ENCODE measurements at places on chromosomes 12 and 14.

- DNase-seq, result no peak
These were observed 73.3 kb downstream of the PTHLH start for GRCh38 chr12:27899151-27899661.

GRCh38 chr14:92456215-92457015 is 57.2 kb upstream of the RIN3 start:
- DNase-seq, result peak; percentile 25

GRCh38 chr12:6818222-6818621 is 3.4 kb upstream of the GPR162 start:
- DNase-seq, result no peak

- no peak for DNase-seq
These were observed 205.6 kb upstream of the SOX5 start for GRCh38 chr12:24155042-24155441.

GRCh38 chr12:29710104-29710503 is 73.6 kb downstream of the TMTC1 start:
- DNase-seq, result no peak

DNA sequence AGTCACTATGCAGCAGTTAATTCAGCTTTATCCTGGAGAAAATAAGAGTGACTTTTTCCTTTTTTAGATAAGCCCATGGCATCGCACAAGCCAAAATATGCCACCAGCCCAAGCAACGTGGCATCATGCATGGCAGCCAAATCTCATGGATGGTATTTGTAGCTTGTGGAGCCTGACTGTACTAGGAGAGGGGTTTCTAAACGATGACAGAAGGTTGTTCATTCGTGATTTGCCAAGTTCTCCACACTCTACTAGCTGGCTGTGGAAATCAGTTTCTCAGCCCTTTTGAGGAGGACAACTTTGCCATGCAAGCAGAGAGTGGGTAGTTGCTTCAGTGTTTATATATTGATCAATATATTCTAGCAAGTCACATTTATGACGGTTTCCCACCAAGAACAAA is 41.4 kb upstream of the ATXN2 start:
- DNase-seq, result no peak
